Ovary (tissue), 10 donors: ENCODE measurements at places on chromosomes 2 and 18. TPM values are rescaled to one million over a fixed set of nuclear protein-coding genes. Genes with fewer than 3 reads are reported as not detected.

MATN3 gene
- polyA plus RNA-seq, result 2.2 TPM

FAHD2B gene
- 30.1 TPM for polyA plus RNA-seq

TSGA10 gene
- polyA plus RNA-seq, result 3.1 TPM

UGT1A1 gene
- polyA plus RNA-seq, result not detected

KIF5C gene
- polyA plus RNA-seq, result 3.3 TPM

DOK6 gene
- 3.9 TPM for polyA plus RNA-seq

METTL4 gene
- polyA plus RNA-seq, result 7.0 TPM

CNDP1 gene
- polyA plus RNA-seq, result not detected

TIGD1 gene
- 6.6 TPM for polyA plus RNA-seq

STPG4 gene
- 0.17 TPM for polyA plus RNA-seq

VSNL1 gene
- polyA plus RNA-seq, result 0.41 TPM

SFTPB gene
- polyA plus RNA-seq, result 0.97 TPM

DSG3 gene
- polyA plus RNA-seq, result not detected

LRRC30 gene
- polyA plus RNA-seq, result not detected

GRCh38 chr18:62027914-62028520 lies 135.2 kb upstream of the RNF152 start:
- H3K4me3 ChIP-seq, result no peak overlapping the region
- no peak overlapping the region for H3K27ac ChIP-seq
- no peaks in the 10 kb centered on the region for H3K27me3 ChIP-seq

- no peak overlapping the region for H3K27ac ChIP-seq
- no peak overlapping the region for H3K4me3 ChIP-seq
- DNase-seq, result no peak
- no peaks in the 10 kb centered on the region for H3K36me3 ChIP-seq
- no peaks in the 10 kb centered on the region for H3K27me3 ChIP-seq
Observed at GRCh38 chr2:65504814-65505697, 72.7 kb upstream of the SPRED2 start.

DNA sequence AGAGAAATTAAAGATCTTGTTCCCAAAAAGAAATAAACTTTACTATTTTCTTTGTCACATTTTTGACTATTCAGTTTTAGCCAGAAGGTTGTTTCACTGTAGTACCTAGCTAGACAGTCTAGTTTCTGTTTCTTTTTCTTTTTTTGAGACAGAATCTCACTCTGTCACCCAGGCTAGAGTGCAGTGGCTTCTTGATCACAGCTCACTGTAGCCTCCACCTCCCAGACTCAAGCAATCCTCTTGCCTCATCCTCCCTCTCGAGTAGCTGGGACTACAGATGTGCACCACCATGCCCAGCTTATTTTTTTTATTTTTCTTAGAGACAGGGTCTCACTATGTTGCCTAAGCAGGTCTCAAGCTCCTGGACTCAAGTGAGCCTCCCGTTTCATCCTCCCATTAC lies 2.2 kb downstream of the RBM45 start:
- peaks cover 2% of the 10 kb centered on the region for H3K4me1 ChIP-seq
- DNase-seq, result no peak
- H3K4me3 ChIP-seq, result no peak overlapping the region
- no peaks in the 10 kb centered on the region for H3K36me3 ChIP-seq
- no peak overlapping the region for H3K27ac ChIP-seq

DNA sequence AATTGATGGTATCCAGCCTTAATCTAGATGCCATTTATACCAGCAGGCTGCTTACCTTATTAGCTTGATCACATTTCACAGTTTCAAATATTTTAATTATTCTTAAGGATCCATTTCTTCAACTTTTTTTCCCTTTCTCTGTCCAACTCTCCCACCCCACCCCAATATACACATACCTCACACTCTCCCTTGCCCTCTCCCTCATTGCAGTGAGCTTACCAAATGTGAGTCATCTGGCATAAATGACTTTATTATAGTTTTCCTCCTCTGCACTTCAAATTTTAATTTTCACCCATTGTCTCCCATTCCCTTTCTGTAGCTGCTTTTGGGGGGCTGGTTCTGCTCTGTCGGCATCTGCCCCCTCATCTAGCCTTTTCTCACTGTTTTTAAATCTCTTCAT lies 12.9 kb downstream of the HTR2B start:
- H3K27me3 ChIP-seq, result no peaks in the 10 kb centered on the region
- no peaks in the 10 kb centered on the region for H3K36me3 ChIP-seq
- H3K4me3 ChIP-seq, result no peak overlapping the region
- DNase-seq, result no peak

GRCh38 chr2:45879406-45879805 lies 227.9 kb downstream of the PRKCE start:
- no peaks in the 10 kb centered on the region for H3K36me3 ChIP-seq
- H3K27me3 ChIP-seq, result no peaks in the 10 kb centered on the region
- H3K4me3 ChIP-seq, result no peak overlapping the region

- no peak for DNase-seq
- H3K4me1 ChIP-seq, result no peaks in the 10 kb centered on the region
- H3K4me3 ChIP-seq, result no peak overlapping the region
- H3K36me3 ChIP-seq, result no peaks in the 10 kb centered on the region
Observed at GRCh38 chr2:7572450-7572849, 655.2 kb downstream of the RNF144A start.

GRCh38 chr2:14603676-14604075 lies 28.8 kb upstream of the LRATD1 start:
- H3K4me3 ChIP-seq, result no peak overlapping the region
- DNase-seq, result no peak
- no peak overlapping the region for H3K27ac ChIP-seq
- no peaks in the 10 kb centered on the region for H3K36me3 ChIP-seq
- H3K4me1 ChIP-seq, result no peaks in the 10 kb centered on the region
- H3K27me3 ChIP-seq, result no peaks in the 10 kb centered on the region

DNA sequence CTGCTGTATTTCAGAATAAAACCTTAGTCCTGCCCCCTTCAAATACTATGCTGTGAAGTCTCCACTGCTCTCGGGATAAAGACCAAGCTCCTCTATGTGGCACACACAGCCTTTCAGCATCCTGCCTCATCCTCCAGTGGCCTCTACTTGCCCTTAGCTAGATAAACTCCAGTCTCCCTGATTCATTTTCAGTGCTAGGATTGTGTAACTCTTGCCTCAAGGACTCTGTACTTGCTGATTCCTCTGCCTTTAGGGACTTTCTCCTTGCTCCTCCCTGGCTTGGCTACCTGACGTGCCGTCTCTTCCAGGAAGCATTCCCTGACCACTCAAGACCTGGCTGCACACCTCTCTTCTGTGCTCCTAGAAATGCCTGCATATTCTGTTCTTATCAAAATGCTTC lies 416.7 kb downstream of the MTX2 start:
- DNase-seq, result no peak
- H3K36me3 ChIP-seq, result no peaks in the 10 kb centered on the region
- H3K4me3 ChIP-seq, result no peak overlapping the region
- H3K27me3 ChIP-seq, result no peaks in the 10 kb centered on the region
- H3K27ac ChIP-seq, result no peak overlapping the region
- no peaks in the 10 kb centered on the region for H3K4me1 ChIP-seq

GRCh38 chr2:234884591-234884990 lies 67.2 kb upstream of the SH3BP4 start:
- peaks cover 9% of the 10 kb centered on the region for H3K4me1 ChIP-seq
- no peak overlapping the region for H3K4me3 ChIP-seq
- H3K27me3 ChIP-seq, result no peaks in the 10 kb centered on the region
- H3K27ac ChIP-seq, result no peak overlapping the region
- DNase-seq, result no peak

DNA sequence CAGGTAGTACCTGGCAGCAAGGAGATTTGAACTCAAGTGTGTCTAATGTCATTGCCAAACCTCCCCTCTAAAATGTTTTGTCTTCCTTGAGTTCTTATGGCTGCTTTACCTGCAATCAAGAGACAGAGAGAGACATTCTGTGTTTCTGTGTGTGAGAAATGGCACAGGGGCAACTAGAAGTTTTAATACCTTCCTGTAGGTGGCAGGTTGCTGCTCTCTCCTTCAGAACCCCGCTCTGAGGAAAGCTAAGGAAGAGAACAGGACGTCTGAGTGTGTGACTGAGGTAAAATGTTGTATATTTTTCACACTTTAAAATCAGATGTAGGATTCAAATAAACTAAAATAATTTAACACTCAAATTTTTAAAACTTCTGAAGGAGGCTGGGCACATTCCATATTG lies 19.2 kb downstream of the DTNA start:
- no peak overlapping the region for H3K4me3 ChIP-seq
- peaks cover 3% of the 10 kb centered on the region for H3K4me1 ChIP-seq
- no peak overlapping the region for H3K27ac ChIP-seq

DNA sequence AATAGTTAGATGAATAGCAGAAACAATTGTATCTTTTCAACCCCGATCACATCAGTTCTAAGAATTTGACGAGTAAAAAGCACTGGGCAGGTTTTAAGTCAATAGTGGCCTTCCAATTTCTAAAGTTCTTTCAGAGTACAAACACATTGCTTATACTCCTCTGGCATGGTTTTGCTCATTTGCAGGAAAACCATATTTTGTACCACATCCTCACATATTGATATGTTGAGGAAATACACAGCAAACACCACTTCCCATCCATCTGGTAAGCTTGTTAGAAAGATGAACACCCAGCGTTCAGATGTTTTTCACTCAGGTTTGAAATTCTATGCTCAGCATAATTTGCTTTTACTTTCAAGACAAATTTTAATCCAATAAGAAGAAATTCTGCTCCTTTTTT lies 344.6 kb upstream of the ACVR2A start:
- H3K27me3 ChIP-seq, result no peaks in the 10 kb centered on the region
- no peaks in the 10 kb centered on the region for H3K36me3 ChIP-seq
- no peak for DNase-seq
- H3K4me1 ChIP-seq, result no peaks in the 10 kb centered on the region

DNA sequence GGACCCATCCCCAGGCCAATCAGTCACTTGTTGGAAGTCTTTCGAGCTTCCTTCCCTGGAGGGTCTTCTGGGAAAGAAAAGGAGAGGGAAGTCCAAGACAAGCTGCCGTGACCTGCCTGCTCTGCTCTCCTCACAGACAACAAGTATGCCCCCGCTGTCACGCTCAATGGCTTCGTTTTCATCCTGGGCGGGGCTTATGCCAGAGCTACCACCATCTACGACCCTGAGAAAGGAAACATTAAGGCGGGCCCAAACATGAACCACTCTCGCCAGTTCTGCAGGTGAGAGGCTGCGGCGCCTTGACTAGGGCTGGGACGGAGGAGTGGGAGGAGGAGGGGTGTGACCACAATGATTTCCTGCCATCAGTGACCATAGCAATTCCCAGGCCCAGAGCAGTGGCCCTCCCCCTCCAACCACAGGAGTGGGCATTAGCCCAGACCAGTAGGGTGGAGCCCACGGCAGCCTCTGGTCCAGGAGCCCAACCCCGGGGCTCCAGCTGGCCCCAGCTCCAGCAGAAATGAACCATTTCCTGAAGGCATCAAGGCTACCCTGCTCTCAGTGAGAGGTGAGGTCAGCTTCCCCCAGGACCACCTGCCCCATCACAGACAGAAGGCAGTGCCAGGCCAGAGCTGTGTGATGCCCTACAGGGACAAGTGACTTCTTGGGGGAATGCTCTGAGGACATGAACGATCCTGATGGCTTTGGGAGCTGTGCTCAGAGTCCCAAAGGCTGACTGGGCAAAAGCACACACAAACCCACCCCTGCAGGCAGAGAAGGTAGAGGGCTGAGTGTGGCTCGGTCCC lies 223.1 kb downstream of the ATAD2B start:
- no peak overlapping the region for H3K4me3 ChIP-seq
- H3K27me3 ChIP-seq, result no peaks in the 10 kb centered on the region

DNA sequence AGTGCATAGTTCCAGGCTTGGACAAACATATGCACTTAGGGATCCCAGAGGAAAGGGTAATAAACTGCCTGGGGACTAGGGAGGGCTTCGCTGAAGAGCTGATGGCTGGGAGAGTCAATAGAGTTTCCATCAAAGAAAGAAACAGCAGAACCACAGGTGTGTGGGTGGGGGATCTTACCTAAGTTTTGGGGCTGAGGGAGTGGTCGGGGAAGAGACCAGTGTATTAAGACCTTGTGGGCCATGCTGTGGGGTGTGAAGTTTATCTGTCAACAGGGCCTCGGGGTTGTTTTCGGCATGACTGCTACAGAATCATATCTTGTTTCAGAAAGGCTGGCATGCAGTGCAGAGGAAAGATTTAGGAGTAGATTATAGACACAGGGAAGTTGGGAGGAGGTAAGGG lies 31.2 kb upstream of the GTF2A1L start:
- no peaks in the 10 kb centered on the region for H3K4me1 ChIP-seq
- no peak for DNase-seq
- no peak overlapping the region for H3K27ac ChIP-seq

DNA sequence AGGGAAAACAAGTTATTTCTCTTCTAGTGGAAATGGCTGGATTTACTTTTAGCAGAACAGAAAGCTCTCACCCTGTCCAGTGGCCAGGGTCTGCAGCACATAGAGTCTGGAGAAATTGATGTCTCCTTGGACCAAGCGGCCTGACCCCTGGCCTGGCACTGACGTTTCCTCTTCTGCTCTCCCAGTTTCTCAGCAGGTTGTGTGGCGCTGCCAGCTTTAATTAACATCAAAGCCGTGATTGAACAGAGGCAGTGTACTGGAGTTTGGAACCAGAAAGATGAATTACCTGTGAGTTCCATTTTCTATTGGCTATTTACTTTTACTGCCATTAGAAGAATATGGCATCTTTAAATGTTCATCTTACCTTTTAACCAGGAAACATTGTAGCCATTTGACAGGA lies 20.9 kb downstream of the CD8A start:
- no peaks in the 10 kb centered on the region for H3K36me3 ChIP-seq
- H3K27ac ChIP-seq, result no peak overlapping the region
- no peak for DNase-seq
- no peak overlapping the region for H3K4me3 ChIP-seq
- no peaks in the 10 kb centered on the region for H3K4me1 ChIP-seq

GRCh38 chr18:58902961-58903360 lies 38.3 kb downstream of the ZNF532 start:
- DNase-seq, result no peak
- peaks cover 10% of the 10 kb centered on the region for H3K4me1 ChIP-seq

- no peaks in the 10 kb centered on the region for H3K4me1 ChIP-seq
- H3K27me3 ChIP-seq, result no peaks in the 10 kb centered on the region
- H3K27ac ChIP-seq, result no peak overlapping the region
- DNase-seq, result no peak
Observed at GRCh38 chr2:234293973-234294372, 202.9 kb downstream of the ARL4C start.

DNA sequence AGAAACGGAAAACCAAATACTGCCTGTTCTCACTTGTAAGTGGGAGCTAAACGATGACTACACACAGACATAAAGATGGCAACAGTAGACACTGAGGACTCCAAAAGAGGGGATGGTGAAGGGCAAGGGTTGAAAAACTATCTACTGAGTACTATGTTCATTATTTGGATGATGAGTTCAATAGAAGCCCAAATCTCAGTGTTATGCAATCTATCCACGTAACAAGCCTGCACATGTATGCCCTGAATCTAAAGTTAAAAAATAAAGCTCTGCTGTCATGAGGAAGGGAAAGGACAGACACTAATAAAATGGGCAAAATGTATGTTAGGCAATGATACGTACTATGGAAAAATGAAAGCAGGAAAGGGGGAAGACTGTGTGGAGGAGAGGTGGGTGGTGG lies 376.0 kb downstream of the TGIF1 start:
- no peaks in the 10 kb centered on the region for H3K36me3 ChIP-seq
- DNase-seq, result no peak
- H3K4me3 ChIP-seq, result no peak overlapping the region
- H3K4me1 ChIP-seq, result no peaks in the 10 kb centered on the region
